ENCODE measurements at places on chromosomes 7 and 10.

DNA sequence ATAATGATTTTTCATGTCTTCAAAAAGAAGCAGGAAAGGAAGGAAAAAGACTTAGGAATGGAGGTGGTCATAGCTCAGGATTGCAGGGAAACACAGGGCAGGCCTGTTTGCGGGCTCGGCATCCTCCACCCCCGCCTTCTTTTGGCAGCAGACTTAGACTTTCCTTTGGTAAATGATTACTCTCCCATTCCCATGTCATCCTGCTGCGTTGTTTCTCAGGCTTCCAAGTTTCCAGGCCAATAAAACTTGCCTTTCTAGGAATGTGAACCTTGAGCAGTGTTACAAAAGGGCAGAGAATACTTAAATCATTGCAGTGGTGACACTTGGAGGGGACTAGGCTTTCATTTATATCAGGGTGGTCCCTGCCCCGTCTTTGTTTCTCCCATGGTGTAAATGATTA is 34.0 kb upstream of the DGKB start:
- DNase-seq = no peak

GRCh38 chr10:4283846-4284610 is 499.0 kb upstream of the KLF6 start:
- DNase-seq = no peak

DNA sequence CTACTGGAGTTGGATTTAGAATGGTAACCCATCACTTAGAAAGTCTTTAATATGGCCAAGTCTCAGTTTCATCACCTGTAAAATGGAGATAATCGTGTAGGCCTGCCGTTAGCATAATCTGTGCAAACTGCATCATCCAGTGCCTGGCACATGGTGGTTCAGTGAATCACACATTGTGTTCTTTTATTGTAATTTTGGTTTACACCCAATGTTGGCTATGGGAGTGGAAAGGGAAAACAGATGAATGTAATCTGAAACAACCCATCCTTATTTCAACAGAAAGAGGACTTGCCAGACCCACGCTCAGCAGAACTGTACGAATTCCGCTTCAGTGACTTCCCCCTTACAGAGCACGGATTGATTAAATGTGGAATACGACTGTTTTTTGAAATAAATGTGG is 27.5 kb downstream of the PDE6C start:
- DNase-seq = no peak

DNA sequence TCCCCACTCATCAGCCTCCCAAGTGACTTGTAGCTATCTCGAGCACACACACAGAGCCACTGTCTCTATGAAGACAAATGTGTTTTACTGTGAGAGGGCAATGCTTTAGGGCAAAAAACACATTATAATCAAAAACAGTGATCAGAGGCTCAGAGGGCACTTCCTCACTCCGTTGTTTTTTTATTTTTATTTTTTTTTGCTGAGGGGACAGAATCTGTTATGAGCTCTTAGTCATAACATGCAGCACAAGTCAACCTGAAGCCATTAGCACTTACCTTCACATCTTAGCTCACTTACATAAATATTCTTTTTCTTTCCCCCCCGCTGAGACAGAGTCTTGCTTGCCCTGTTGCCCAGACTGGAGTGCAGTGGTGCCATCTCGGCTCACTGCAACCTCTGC is 157.7 kb downstream of the CALN1 start:
- no peak for DNase-seq

DNA sequence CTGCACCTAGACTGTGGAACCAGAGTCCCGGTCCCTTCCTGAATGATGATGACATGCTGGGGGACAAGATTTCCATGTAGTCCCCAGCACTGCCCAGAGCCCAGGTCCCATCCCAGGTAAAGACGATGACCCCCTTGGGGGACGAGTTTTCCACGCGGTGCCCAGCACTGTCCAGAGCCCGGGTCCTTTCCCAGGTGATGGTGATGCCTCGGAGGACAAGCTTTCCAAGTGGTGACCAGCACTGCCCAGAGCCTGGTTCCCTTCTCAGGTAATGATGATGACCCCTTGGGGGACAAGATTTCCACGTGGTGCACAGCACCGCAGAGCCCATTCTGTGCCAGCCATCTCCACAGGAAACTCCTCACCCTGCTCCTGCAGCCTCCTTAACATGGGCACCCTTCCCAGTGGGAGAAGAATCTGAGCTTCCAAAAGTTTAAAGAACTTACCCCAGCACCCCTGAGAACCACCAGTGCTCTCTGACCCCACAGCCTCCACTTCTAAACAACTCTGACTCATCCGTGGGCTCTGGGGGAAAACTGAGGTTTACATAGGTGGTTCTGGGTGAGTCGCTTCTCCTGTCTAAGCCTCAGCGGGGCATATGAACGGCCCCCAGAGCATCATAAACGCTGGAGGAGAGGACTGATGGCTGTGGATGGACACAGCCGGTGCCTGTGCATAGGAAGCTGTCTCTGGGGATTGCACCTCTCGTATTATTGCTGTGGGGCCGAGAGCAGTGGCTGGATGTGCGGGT is 233.2 kb downstream of the TCERG1L start:
- no peak for DNase-seq

- DNase-seq = no peak
Observed at GRCh38 chr10:27474741-27475140, 29.4 kb upstream of the RAB18 start.

DNA sequence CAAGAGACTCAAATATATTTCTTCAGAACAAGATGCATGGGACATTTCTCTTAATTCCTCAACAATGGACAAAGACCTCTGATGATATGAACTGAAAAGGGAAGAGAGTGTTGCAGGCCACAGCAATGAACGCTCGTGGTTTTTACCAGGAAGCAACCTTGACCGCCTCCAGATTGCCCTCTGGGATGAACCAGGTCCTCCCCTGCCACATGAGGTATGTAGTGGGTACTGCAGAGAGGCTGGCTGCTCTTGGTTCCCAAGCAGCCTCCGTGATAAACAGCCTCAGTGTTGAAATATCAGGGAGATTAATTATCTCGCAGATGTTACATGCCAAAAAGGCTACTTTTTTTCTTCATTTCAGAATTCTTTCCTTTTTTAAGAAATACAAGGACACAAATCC is 338.8 kb downstream of the ELMO1 start:
- no peak for DNase-seq

- no peak for DNase-seq
Observed at GRCh38 chr7:43022008-43022407, 89.8 kb downstream of the MRPL32 start.
